ENCODE measurements at places on chromosomes 16 and 17.

- DNase-seq: no peak
Observed at GRCh38 chr17:17580662-17581470, 10.6 kb downstream of the PEMT start.

GRCh38 chr17:8867361-8867981, at the start of gene PIK3R6:
TSS of gene PIK3R6 (minus strand) at chr17:8867674. CDS start at chr17:8849794, 17,880 bp downstream.
- no peak for DNase-seq

GRCh38 chr16:72532906-72533410, 361.0 kb upstream of the PMFBP1 start:
- DNase-seq: no peak

DNA sequence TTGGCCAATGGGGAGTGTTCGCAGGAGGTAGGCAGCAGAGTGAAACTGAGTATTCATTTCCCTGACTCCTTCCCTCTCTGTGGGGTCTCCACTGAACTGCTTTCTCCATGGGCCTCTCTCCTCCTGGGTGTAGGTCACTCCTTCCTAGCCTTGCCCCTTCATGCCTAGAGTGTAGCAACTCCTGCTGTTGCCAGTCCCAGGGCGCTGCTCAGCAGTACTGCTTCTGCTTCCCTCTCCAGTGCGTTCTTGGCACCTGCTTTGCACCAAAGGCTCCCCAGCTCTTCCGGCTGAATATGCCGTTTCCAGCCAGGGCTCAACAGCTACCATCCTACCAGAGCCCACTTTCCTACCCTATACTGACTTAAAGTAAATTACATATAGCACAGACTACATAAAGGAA, 92.2 kb downstream of the MAF start:
- DNase-seq: no peak

- no peak for DNase-seq
Observed at GRCh38 chr17:2468270-2468669, 43.4 kb downstream of the METTL16 start.

DNA sequence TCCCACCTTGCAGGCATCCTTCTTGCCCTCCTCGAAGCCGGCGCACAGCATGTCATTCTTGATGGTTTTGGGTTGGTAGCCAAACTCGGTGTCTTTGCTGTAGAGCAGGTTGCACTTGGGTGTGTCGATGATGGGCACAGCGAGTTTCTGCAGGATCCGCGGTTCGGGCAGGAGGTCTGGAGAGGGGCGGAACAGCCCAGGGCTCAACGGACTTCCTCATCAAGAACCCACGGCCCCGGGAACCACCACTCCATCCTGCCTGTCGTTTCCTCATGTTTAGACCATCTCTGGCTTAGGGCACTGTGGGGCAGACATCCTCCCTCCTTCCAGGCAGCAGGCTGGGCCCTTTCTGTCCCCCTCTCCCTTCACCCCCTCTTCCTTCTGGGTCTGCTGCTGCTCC, 6.5 kb downstream of the PRSS27 start:
- DNase-seq: no peak

DNA sequence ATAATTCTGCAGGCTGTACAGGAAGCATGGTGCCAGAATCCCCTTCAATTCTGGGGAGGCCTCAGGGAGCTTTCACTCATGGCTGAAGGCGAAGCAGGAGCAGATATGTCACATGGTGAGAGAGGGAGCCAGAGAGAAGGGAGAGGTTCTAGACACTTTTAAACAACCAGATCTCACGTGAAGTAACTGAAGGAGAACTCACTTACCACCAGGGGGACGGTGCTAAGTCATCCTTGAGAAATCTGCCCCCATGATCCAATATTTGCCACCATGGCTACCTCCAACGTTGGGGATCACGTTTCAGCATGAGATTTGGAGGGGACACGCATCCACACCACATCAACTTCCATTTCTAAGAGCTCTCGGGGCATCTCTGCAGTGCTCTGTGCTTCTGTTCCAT, 37.4 kb upstream of the GNA13 start:
- no peak for DNase-seq

GRCh38 chr17:30208214-30208613, 27.3 kb downstream of the SLC6A4 start:
- no peak for DNase-seq

- DNase-seq: no peak
Observed at GRCh38 chr17:77966476-77966875, 8.0 kb downstream of the TNRC6C start.

- DNase-seq: no peak
Observed at GRCh38 chr16:11056090-11056992, 112.0 kb downstream of the CLEC16A start.

DNA sequence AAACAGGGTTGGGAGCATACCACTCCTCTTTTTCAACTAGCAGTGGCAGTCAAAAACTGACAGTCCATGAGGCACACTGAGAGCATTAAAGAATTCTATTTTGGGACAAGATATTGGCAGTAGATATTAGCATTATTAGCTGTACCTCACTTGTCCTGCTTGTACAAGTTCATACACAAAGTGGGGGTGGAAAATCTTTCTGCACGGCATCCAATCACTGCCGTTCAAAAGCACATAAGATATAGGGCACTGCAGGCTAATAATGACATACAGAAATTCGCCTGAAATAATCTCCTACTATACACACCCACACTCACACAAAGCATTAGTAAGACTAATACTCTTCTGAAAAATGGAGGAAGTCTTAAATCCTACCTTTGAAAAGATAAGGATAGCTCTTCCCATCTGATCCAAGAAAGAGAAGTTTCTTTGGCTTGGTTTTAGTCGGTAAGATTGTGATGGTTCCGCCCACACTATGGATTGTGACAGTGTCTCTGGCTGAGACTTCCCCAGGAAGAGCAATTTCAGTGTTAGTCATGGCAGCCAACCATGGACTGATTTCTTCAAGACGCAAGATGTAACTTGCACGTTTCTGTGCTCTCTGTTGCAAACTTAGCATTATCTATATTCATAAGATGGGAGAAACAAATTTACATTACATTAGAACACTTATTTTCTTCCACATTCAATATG, 40.6 kb upstream of the ARL6IP1 start:
- DNase-seq: no peak

DNA sequence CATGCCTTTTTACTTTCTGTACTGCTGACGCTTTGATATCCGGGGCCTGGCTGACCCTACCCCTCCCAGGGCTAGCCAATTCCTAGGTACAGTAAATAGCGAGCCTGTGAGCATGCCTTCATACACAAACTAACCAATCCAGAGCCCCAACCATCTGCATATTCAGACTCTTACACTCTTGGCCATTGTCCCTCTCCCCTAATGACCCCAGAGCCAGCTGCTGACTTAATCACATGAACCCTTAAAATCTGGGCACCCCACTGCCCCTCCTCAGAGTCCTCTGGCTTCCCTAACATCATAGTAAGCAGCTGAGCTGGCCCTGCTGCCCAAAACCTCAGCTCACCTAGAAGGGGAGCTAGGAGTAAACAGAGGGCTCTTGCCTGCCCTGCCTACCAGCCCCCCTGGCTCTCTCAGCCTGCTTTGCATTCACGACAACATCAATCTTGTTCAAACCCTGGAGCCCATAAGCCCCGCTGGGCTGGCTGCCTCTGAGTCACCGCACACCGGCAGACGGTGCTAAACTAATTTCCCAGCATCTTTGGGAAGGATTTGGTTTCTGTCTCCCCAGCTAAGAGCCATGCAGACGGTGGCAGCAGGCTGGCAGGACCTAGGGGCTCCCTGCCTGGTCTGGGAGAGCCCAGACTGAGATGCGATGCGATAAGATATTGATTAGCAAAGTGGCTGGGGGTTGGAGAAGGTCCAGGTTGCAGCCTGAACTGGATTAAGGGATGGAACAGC, 63.2 kb downstream of the CLEC19A start:
- no peak for DNase-seq

All from endothelial cell (in vitro differentiated cells).